ENCODE measurements at places on chromosomes 2 and 18.

DNA sequence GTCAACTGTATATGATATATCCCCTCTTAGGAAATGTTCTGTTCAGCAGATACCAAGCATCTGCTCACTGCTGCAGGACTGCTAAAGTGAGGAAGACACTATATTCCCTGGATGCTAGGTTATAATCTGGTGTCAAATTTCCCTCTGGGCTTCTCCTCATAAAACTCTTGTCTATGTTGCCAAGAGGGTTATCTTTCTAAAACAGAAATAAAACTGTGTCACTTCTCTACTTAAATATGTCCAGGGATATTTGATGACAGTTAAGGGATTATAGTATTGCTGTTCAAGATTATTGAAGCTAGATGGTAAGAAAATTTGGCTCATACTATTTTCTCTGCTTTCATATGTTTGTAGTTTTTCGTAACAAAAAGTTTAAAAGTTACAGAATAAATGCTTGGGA is 30.5 kb upstream of the SNRNP27 start:
- DNase-seq, result no peak

DNA sequence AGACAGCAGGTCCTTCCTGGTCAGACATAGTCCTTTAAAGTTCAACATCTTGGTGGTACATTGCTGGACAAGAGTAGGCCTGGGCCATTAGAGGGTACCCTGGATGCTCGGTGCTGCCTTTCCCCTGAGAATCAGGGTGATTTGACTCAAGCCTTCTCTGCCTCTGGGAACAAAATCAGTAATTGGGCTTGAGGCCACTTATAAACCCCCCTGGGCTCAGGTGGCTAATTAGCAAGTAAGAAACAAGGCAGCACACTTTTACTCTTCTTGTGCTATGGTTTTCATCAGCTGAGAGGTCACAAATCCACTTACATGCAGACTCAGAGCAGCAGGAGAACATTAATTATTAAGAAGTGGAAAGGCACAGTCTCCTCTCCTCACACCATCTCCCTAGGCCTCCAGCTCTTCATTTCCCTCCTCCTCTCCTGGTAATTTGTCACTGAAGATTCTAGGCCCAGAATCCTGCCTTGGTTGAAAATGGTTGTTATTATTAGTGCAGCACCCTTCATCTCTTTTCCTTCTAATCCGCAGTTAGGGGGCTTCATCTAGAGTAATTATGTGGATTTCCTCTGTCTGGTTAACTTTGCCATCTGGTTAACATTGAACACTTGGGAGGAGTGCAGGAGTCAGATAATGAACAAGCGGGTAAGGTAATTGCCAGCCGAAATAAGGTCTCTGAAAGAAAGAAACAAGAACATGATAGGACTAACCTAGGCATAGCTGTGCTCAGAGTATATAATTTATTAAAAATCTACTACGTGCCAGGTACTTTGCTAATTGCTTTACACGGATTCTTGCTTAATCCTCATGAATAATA is 29.7 kb upstream of the CASP10 start:
- no peak for DNase-seq

- DNase-seq, result no peak
Measured at GRCh38 chr2:165913636-165914035, 39.9 kb downstream of the TTC21B start.

DNA sequence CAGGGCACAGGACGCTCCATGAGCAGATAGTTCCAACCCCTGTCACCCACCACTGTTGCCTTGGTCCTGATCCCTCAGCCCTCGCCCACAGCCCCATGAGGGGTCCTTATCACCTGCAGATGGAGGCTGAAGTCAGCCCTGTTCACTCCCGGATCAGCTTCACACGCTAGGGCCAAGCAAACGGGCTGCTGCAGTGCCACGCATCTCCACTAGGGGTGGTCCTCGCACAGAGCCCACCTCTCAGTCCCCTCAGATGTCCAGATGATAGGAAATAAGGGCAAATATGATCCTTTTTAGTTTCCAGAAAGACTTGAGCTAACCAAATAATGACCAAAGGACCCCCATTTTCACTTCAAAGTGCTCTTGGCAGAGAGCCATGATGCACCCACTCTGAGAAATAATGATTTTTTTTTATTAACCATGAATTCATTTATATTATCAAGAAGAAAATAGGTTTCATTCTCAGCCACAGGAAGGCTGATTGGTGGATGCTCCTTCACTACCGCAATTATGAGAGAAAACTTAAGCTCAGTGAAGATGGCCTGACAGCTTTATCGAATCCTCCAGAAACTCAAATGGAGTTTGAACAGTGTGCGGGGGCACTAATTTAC is 71.9 kb upstream of the KLHL29 start:
- DNase-seq, result peak; percentile 6

DNA sequence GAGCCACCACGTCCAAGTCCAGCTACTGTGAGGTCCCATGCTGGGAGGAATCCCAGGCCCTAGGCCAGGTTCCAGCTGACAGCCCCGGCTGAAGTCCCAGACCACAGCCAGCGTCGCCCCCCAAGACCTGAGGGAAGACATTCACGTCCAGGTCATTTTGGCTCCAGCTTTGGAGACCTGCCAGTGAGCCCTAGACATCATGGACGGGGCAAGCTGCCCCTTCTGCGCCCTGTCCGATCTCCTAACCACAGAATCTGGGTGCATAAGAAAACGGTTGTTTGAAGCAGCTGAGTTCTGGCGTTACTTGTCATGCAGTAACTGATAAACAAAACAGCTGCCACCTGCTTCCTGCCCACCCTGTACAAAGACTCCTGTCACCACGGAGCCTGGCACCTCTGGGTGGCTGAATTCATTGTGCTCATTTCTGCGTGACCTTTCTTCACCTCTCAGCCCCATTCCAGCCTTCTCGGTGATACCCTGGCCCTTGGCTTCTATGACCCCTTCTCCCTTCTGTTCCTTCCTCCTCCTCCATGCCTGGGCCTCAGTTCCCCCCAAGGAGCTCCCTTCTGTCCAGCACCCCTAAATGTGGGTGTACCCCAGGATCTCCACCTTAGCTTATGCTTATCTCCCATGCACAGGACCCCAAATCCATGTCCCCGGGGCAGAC is 72.6 kb upstream of the SMAD7 start:
- no peak for DNase-seq

DNA sequence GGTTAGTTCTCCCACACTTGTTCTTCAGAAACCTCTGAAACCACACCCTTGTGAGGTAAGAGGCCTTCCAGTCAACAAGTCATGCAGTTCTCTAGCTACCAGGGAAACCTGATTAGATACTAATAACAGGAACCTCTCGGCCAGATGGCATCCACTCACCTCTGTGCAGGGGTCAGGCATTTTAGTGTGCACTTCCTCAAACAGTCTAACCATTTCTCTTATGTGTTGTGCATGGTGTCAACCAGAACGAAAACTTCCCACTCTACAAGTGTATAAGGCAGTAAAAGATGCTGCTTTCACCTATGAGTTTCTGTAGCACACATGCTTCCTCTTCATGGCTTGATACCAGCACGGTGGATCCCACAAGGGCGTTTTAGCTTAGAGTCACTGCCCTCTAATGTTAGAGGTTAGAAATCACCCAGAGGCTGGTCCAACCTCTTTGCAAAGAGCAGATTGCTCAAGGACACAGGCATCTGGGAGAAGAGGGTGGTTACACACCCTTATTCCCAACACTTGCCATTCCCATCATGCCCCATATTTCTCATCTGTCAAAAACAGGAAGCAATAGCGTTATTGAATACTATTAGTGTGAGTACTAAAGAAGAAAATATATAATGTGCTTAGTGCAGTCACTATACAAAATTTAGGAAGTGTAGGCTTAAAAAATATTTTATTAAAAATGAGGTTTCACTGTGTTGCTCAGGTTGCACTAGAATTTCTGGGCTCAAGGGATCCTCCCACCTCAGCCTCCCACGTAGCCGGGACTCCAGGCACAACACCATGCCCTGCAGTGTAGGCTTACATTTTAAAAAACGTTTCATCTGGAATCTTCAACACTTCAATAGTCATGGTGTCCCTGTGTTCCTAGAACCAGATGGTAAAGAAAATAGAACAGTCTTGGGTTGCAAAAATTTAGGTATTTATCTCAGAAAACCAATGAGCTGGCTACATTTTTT is 34.5 kb upstream of the RAB31 start:
- DNase-seq, result peak; percentile 89

DNA sequence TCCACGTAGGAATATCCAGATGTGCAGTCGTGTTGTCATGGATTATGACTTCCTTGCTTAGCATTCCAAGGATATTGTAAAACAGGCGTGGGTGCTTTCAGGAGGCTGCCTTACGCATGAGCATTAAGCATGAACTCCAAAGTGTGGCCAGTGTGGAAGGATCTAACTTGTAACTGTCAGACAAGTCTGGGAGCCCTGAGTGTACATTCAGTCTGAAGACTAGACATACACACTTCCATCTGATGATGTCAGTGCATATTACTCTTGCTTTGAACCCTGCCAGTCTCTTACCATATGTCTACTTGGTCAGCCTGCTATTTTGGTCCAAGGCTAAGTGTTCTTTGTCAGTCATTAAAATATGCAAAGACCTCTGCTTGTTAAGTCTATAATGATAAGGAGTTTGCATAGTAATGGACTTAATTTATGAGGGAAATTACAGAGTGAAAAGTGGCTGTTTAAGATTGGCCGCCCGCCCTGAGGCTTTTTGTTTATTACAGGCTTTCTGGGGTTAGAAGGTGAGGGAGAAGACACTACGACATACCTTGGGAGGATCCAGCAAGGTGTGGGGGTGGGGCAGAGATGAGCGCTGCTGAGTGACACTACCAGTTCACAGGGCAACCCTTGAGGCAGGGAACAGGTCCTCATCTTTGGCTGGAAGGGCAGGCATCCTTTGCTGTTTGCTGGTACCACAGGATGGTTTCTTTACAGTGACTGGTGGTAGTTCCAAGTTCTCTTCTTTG is 48.3 kb downstream of the CABLES1 start:
- peak; percentile 91 for DNase-seq

- DNase-seq, result no peak
Measured at GRCh38 chr2:161088658-161089350, 71.4 kb upstream of the TANK start.

DNA sequence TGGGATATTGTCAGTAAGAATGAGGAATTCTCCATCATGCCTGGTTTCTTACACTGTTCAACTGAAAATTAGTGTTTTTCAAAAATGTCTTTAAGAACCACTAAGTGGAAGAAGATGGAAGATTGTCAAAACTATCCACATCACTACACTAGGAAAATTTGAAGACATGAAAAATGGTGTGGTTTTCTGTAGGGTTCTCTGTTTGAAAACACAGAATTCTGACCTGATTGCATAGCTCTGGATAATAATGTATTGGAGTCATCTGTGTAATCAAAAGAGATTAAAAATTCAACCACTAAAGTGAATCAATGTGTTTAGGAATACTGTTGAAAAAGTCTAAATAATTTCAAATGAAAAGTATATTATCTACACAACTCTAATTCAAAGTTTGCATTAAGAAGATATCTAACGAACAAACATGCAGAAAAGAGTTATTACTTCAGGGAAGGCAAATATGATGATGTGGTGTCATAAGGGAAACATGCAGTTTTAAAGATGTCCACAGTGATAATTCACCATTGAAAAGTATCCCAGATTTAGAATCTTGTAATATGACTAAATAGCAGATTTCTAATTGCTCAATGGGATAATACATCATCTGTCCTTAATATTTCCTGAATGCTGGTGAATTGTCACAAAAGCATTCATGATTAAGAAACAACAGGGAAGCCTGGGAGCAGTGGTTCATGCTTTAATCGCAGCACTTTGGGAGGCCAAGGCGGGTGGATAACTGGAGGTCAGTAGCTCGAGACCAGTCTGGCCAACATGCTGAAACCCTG is 116.9 kb downstream of the ERBB4 start:
- DNase-seq, result peak; percentile 92

DNA sequence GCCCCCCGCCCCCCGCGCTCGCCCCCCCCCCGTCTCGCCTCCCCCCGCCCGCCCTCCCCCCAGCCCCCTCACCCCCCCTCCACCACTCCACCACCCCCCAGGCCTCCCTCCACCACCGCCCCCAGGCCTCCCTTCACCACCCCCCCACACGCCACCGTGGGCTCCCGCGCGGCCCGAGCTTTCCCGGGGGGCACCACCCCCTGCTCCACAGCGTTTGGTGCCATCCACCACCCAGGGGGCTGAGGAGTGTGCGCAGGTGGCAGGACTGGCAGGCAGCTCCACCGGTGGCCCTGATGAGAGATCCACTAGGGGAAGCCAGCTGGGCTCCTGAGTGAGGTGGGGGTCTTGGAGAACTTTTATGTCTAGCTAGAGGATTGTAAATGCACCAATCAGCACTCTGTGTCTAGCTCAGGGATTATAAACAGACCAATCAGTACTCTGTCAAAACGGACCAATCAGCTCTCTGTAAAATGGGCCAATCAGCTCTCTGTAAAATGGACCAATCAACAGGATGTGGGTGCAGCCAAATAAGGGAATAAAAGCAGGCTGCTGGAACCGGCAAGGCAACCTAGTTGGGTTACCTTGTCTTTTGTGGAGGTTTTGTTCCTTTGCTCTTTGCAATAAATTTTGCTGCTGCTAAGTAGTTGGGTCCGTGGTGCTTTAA is 43.0 kb upstream of the ITSN2 start:
- DNase-seq, result no peak

DNA sequence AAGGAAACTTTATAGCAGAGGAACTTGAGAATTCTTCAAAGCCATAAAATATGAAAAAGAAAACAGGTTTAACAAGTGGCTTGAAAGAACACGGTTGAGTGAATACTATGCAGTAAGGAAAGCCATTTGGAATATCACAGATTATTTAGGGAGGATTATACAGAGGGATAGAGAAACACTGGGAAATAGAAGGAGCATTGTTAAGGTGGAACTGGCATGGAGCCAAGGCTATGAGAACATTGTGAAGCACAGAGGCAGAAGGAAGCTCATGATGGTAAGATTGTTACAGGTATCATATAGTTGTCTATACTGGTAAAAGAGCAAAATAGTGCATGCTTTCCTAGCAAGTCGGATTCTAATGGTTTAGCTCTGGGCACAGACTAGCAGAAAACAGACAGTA is 87.1 kb downstream of the SS18 start:
- DNase-seq, result no peak

All from amniotic epithelial cell (primary cell).